ENCODE measurements at places on chromosomes 6 and 20. TPM values are rescaled to one million over a fixed set of nuclear protein-coding genes. Genes with fewer than 3 reads are reported as not detected.

The GTSF1L gene
- total RNA-seq: not detected

DNA sequence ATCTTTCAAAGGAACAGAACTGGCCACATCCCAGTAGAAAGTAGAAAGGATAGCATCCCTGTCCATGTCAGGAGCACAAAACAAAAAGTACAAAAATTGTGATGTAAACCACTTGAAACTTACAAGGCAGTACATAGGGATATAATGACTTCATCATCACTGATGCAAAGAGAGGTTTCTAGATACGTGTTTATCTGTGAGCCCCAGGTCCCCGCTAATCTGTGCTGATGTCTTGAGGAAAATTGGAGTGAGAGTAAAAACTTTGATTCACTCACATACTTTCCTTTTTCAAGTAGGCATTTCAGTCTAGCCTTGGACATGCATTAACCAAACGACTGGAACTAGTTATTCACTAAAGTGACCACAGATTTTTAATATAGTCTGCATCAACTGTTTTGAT, 216.7 kb upstream of the QKI start:
- DNase-seq: no peak

DNA sequence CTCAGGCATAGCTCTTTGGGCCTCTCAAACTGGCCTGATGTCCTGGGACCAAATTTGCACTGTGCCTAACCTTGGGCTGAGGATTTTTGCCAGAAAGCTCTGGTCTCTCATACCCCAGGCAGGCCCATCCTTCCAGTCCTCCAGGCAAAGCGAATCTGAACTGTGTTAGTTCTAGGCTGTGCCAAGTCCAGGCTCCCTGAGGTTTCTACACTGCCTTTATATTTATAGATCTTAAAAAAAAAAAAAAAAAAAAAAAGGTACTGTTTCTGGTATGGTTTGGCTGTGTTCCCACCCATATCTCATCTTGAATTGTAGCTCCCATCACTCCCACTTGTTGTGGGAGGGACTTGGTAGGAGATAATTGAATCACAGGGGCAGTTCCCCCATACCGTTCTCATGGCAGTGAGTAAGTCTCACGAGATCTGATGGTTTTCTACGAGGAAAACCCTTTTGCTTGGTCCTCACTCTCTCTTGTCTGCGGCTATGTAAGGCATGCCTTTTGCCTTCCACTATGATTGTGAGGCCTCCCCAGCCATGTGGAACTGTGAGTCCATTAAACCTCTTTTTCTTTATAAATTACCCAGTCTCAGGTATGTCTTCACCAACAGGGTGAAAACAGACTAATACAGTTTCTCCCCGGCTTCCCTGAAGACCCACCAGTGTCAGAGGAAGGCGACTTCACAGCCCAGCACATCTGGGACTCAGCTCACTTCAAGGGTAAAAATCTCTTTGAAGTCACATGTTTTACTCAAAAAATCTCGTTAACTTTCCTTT, 39.0 kb upstream of the TBXT start:
- DNase-seq: no peak

The DEFB129 gene
- not detected for total RNA-seq

The GINS1 gene
- 3.0 TPM for total RNA-seq

- no peak for DNase-seq
These were observed 20.2 kb downstream of the HLA-DPA1 start for GRCh38 chr6:33053230-33053629.

The TMEM170B gene
- 4.5 TPM for total RNA-seq

The APCDD1L gene
- total RNA-seq: 0.99 TPM

GRCh38 chr6:54098450-54099044, 12.7 kb upstream of the MLIP start:
- no peak for DNase-seq

DNA sequence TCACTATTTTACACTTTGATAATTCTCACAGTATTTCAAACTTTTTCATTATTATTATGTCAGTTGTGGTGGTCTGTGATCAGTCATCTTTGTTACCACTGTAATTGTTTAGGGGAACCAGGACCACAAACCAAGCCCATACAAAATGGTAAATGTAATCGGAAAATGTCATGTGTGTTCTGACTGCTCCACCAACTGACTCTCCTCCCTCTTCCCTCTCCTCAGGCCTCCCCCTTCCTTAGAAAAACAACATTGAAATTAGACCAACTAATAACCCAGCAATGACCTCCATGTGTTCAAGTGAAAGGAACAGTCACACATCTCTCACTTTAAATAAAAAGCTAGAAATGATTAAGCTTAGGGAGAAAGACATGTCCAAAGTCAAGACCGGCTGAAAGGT, 63.8 kb downstream of the GMDS start:
- no peak for DNase-seq

The STMND1 gene
- not detected for total RNA-seq

The PEX3 gene
- 25.6 TPM for total RNA-seq

DNA sequence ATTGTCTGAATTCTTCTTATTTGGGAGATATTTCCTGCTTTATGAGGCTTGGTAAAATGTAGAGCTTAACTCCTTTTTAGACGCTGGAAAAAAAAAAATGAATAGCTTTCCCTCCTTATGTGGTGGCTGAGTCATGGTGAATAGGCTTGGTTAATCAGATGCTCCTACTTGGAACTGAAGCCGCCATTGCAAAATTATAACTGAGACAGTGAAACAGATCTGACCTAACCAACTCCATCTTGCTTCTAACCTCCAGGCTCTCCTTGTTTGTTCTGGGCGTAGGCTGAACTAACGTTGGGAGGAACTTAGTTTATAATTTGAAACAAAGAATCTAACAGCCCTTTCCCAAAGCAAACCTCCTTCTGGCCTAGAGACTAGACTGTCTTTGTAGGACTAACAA, 43.2 kb upstream of the PLCB4 start:
- peak; percentile 82 for DNase-seq

GRCh38 chr6:163207431-163208383, 206.8 kb upstream of the QKI start:
- no peak for DNase-seq

GRCh38 chr6:43386492-43386891, 17.0 kb upstream of the ZNF318 start:
- peak; percentile 5 for DNase-seq

- DNase-seq: no peak
These were observed 3.5 kb upstream of the VEGFA start for GRCh38 chr6:43766500-43766853.

DNA sequence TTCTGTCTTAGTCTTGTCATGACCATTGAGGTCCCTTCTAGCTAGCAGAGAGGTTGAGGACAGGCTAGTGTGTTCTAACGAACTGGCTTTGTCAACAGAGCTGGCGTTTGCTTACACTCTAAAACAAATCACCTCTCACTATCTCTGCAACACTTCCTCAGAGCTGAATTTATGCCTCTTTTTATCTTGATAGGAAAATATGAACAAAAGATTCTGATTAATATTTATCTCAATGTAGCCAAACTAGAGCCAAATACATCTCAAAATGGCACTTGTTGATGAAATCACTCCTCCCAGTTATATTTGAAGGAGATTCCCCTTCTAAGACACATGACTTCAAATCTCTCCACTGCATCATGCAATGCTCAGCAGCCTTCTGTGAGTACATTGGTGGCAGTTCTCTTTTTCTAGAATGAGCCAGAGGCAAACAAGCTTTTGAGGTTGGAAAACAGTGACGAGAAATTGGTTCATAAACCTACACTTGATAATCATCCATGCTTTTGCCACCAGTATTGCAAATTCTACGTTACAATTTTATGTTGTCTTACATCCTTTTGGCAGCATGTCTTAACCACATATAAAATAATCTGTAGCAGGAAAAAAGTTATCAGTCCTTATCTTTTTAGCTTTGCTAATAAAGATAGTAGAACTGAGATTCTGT, 615.7 kb upstream of the CITED2 start:
- no peak for DNase-seq

The OR2B2 gene
- total RNA-seq: not detected

The KHDRBS2 gene
- not detected for total RNA-seq

Measured in fibroblast of lung (primary cell).